Memory B cell (primary cell): ENCODE measurements at places on chromosomes 16 and 17.

DNA sequence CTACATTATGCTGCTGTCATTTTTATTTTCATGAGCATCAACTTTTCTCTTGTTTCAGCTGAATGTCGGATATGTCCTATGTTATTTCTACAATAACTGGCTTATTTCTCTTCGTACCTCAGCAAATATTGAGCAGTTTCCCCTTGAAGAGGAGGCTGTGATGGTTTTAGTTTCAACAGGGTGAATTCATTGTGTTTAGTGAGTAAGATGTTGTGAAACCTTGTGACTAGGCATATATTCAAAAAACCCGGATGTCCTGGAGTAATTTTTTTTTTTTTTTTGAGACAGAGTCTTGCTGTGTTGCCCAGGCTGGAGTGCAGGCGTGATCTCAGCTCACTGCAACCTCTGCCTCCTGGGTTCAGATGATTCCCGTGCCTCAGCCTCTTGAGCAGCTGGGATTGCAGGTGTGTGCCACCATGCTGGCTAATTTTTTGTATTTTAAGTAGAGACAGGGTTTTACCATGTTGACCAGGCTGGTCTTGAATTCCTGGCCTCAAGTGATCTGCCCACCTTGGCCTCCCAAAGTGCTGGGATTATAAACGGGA lies 11.1 kb downstream of the CPD start:
- DNase-seq = no peak

GRCh38 chr17:67132366-67132765 lies 88.0 kb downstream of the CACNG1 start:
- no peak for DNase-seq

DNA sequence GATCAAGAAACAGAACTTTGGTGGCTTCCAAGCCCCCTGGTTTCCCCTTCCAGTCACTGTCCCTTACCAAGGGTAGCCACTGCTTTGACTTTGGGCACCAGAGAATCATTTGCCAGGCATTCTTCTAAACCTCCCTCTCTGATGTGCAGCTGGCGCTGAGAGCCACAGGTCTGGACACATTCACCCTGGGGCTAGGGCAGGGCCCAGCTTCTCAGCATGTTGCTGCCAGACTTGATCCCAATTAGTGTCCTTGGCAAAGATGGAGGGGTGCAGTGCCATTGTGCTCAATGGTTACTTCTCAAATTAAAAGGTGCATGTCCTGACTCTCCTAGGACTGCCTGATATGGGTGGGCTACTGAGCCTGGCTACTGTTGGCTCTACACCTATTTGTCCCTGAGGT lies 7.6 kb upstream of the SLC47A2 start:
- DNase-seq = no peak

GRCh38 chr16:1890024-1890707 lies 18.2 kb upstream of the MEIOB start:
- DNase-seq = no peak

GRCh38 chr16:73616166-73616753 lies 568.3 kb upstream of the ZFHX3 start:
- no peak for DNase-seq

DNA sequence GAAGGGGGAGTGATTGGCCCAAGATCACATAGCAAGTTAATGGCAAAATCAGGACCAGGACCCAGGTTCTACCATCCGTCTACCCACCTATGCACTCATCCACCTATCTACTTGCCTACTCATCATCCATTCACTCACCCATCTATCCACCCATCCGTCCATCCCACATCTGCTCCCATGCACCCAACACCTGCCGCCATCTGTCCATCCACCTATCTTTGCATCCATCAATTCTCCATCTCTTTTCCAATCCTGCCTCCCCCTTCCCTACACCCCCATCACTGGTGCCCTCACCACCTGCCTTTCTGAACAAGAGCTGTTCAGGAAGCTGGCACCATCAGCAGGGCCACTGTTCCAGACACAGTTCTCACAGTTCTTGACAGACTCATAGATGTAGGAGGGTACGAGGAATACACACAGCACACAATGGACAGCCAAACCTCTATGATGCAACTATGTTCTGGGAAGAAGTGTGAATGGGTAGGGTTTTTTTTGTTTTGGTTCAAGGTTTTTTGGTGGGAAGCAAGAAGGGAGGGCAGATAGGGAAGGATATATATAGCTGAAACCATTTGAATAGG lies 4.5 kb downstream of the SAMD14 start:
- DNase-seq = no peak

GRCh38 chr17:16909472-16910246 lies 62.3 kb downstream of the TNFRSF13B start:
- no peak for DNase-seq

DNA sequence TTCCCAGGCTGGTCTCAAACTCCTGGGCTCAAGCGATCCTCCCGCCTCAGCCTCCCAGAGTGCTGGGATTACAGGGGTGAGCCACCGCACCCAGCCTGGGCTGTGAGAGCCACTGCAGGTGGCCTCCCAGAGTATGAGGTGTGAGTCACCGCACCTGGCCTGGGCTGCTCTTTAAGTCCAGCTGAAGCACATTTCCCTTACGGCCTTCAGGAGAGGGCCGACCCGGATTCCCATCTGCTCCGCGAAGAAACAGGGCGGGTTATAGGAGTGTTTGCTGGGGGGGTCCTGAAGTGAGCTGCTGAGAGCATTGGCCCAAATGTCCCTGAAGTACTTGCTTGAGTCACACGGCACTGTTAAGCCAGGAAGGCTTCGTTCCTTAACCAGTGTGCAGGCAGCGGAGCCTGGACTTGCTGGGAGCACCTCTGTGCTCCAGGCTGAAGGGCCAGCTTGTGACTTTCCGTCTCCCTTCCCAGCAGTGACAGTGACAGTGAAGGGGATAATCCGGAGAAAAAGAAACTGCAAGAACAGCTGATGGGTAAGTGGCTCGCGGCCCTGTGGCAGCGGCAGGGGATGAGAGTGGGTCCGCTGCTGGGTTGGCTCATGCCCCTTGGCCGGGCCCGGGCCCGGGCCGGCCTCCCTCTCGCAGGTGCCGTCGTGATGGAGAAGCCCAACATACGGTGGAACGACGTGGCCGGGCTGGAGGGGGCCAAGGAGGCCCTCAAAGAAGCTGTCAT lies 7.2 kb downstream of the VPS4A start:
- no peak for DNase-seq

DNA sequence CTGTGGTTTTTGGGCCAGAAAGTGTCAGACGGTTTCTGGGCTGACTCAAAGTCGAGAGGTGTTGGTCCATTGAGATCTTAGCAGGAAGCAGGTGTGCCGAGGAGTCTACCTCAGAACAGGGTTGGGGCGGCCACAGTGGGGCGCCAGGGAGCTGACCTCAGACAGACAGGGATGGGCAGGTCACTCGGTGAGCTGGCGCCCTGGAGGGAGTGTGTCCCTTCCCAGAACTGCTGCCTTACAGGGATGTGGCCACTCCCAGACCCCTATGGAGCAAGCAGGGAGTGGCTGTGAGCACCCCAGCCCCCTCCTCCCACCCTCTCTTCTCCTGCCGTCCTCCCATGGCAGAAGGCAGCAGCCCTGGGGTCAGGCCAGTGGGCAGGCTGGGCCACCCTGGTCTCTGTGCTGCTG lies 14.0 kb upstream of the DPEP1 start:
- DNase-seq = no peak

DNA sequence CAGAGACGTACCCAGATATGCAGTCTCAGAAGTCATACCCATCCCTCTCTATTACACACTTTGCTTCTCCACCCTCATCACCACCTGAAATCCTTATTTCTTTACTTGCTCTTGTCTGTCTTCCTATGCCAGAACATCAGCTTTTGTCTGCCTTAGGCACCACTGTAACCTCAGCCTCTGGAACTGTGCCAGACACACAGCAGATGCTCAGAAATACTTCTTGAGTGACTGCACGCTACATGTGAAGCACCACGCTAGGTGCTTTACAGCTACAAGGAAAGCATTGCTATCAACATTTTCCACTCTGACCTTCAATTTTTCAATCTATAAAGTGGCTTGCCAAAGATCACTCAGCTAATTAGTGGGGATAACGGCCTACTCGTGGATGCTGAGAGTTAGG lies 226.8 kb downstream of the CHD9NB start:
- DNase-seq = no peak

DNA sequence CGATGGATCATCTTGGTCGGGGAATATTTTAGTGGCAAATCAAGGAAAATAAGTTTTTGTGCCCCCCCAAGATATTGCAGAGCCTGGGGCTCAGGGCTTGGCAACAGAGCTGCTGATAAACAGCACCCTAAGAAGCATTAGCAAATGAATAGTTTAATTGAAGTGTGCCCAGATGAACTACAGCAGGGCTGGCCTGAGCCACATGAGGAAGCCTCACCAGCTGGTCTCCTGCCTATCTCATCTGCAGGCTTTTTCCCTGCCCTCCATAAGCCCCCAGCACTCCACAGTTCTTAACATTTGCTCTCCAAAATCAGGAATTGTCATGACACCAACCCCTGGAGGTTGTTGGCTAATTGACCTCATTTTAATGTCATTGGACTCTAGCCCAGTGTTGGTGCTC lies 480.2 kb downstream of the HS3ST3B1 start:
- DNase-seq = no peak

- DNase-seq = no peak
Measured at GRCh38 chr16:10938796-10939648, 3.2 kb downstream of the DEXI start.

- DNase-seq = no peak
Measured at GRCh38 chr16:22027633-22028032, 19.7 kb downstream of the MOSMO start.

- DNase-seq = no peak
Measured at GRCh38 chr17:78672005-78672404, 94.8 kb upstream of the DNAH17 start.

DNA sequence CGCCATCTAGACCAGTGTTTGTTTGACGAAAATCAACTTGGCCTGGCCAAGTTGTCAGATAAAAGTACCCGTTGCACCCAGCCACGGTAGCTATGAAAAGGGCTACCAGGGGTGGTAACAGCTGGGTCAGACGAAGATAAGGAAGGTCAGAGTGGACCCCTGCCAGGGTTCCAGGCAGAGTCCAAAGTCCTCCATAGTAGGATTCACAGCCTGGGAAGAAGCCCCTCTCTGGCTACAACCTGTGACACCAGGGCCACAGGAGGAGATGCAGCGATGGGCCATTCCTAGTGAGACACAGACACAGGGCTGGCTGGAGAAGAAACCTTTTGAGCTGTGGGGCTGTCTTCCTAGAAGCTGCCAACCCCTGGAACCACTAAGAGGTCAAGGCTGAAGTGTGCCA lies 39.3 kb downstream of the MEAK7 start:
- DNase-seq = no peak

- DNase-seq = no peak
Measured at GRCh38 chr17:77385750-77386501, 245.2 kb downstream of the SEC14L1 start.

- no peak for DNase-seq
Measured at GRCh38 chr17:12856416-12856815, 67.1 kb downstream of the ARHGAP44 start.

GRCh38 chr17:17853811-17854447 lies 17.1 kb upstream of the SREBF1 start:
- no peak for DNase-seq

- DNase-seq = no peak
Measured at GRCh38 chr16:1915732-1916639, 2.2 kb downstream of the HS3ST6 start.
